ENCODE measurements at places on chromosomes 6 and 20. TPM values are rescaled to one million over a fixed set of nuclear protein-coding genes. Genes with fewer than 3 reads are reported as not detected.

Gene SERAC1
- polyA plus RNA-seq: 10.8 TPM

Gene APOM
- polyA plus RNA-seq: 5.6 TPM

Gene IL17F
- not detected for polyA plus RNA-seq

DNA sequence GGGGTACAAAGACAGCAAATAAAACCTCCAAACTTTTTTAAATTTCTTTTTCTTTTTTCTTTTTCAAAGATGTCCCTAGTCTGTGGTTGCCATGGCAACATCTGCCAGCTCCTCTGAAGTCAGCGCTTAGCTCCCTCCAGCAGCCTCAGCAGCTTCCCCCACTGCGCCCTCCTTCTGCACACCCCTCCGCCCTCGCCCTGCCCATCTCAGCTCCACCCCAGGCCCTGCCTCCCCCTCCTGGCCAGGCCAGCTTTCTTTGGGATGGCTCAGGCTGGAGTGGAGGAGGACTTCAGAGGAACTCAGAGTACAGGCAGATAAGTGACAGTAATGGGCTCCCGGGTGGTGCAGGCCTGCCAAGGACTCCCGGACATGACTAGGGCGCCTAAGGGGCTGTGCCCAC is 104.6 kb downstream of the LRFN2 start:
- DNase-seq: no peak

DNA sequence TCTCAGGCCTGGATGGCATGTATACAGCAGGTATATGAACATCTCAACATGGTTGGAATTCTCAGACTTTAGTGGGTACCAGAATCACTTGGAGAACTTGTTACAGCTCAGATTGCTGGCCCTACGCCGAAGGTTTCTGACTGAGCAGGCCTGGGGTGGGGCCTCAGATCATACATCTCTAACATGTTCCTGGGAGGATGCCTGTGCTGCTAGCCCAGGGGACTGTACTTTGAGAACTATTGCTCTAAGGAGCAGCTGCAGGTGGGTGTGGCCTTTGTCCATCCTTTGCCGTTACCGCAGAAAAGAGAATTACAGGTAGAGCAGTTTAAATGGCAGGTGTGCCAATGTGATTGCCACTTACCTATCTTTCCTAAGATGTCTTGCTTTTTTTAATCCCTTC is 310.5 kb upstream of the JAG1 start:
- no peak for DNase-seq

DNA sequence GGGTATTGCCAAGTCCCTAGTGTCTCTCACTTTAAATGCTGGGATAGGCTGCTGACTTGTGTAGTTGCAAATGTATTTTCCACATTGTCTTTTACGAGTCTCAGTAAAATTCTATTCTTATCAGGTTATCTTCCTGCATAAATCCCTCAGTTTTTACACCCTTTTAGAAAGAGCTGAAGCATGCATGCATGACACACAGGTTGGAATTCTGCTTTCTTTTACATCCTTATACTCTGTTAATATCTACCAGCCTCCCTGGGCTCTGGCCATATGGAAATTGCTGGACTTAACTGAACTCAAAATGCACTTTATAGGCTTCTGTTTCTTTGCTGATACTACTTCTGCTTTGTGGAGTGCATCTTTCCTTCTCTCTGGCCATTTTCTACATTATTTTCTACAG is 477.4 kb downstream of the FRK start:
- no peak for DNase-seq

DNA sequence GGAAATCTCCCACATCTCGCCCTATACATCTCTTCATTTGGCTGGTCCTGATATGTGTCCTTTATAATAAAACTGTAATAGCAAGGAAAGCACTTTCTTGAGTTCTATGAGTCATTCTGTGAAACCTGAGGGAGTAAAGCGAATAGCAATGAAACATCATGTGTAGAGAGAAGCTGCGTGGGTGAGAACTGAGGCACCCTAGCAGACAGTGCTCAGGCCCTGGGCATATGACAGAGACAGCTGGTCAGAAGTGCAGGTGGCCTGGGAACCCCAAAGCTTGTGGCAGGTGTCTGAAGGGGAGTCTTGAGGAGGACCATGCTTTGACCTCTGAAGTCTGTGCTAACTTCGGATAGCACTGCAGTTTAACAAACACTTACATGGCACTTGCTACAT is 1.3 kb upstream of the BLOC1S5 start:
- no peak for DNase-seq

- no peak for DNase-seq
Measured at GRCh38 chr20:5731753-5732366, 18.3 kb upstream of the SHLD1 start.

DNA sequence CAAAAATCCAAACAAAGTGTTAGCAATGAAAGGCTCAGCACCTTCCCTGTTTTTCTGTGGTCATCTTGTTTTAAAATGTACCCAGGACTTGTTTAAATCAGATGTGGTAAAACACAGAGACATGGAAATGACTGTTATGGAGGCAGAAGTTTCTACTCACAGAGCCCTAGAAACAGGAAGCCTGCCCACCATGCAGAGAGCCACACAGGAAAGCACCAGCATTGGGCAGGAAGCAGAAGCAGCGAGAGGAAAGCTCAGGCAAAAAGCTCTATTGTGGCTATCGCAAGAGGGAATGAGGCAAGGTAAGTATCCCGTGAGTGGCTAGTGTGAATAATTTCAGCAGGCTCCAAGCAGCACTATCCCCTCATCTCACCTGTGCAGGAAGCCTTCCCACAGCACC is 42.8 kb downstream of the GPR6 start:
- DNase-seq: no peak

DNA sequence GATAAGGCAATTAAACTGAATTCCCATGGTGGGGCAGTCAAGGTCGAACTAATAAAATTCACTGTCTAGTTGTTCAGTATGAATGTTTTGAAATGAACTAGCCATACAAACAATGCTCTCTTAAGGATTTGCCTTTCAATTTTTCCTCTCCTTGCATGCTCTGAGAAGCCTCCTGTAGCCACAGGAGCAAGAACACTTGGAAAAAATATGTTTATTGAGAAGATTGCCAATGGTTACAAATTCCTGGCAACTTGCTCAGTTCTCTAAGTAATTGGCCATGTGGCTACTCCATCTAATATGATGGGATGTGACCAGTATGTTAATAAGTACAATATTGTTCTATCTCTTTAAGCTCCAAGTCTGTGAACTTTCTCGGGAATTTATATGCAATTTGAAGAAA is 49.4 kb downstream of the FUT9 start:
- DNase-seq: no peak

DNA sequence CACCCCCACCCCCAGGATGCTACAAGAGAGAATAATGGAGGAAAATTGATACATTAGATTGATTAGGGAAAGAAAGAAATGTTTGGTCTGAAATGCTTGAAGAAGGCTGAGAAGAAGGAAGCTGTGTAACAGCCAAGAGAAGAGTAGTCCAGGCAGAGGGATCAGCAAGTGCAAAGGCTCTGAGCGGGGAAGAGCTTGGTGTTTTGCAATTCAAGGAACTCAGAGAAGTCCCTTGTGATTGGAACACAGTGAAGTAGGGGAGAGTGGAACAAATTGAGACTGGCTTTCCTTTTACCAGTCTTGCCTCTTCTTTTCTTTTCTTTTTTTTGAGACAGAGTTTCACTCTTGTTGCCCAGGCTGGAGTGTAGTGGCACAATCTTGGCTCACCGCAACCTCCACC is 76.6 kb upstream of the CHD6 start:
- DNase-seq: no peak

DNA sequence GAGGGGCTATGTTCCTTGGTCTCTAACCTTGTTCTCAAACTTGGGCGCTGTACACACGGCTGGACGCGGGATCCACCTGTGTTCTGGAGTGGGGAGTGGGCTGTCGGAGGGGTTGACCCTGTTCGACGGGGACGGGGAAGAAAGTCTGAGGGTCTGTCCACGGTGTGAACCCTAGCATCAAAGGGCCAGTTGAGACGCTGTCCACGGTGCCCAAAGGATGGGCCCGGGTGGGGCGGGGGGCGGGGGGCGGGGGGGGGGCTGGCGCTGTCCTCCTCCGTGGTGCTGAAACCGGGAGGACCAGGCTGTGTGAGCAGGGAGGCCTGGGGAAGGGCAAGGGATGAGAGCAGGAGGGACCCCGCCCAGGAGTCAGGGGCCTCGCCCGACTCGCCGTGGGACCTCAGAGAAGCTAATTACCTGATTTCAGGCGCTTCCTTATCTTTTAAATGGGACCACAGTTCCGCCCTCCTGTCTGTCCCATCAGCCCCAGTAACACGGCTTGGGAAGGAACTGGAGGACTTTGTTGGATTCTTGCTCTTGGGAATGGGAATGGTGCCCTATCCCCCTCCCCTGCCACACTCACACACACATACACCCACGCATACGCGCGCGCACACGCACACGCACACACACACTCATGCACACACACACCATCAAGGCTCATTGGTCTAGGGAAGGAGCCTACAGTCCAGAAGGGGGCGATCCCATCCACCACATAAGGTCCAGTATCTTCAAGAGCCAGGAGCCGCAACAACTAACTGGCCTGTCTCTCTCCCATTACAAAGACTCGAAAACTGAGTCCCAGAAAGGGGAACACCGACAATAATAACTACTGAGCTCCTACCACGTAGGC is 1.0 kb upstream of the VSTM2L start:
- no peak for DNase-seq

DNA sequence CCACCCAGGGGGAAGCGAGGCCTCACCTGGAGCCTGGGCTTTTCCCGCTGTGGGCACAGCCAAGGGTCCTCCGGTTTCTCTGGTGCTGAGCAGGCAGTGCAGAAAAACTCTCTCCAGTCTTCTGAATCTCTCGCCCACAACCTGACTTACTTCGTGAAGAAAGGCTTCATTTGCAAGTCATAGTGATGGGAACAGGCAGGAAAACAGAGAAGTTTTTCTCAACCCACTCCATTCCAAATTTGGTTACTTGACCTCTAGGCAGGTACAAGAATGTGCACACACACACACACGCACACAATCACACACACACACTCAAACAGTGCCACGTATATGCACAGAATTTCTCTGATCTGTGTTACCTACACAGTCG is 524.5 kb downstream of the CD83 start:
- no peak for DNase-seq

DNA sequence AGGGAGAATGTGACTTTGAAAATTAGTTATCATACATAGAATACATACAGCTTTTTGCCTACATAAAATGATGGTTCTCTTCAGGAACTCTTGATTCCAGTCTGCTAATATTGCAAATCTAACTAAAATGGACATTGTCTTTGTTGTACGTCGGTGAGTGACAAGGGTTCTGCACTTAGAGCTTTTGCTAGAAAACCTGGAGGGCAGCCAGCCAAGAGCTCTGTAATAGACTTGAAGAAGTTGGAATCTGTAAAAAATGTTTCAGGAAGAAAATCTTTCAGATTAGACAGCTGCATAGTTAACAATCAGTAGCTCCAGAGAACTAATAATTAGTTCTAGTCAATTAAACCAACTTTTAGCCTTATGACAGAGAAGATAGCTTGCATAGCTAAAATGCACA is 138.3 kb downstream of the FLRT3 start:
- peak; percentile 5 for DNase-seq

- DNase-seq: no peak
Measured at GRCh38 chr6:99165838-99166237, 183.6 kb downstream of the FAXC start.
